ENCODE measurements at places on chromosomes 5 and 9.

DNA sequence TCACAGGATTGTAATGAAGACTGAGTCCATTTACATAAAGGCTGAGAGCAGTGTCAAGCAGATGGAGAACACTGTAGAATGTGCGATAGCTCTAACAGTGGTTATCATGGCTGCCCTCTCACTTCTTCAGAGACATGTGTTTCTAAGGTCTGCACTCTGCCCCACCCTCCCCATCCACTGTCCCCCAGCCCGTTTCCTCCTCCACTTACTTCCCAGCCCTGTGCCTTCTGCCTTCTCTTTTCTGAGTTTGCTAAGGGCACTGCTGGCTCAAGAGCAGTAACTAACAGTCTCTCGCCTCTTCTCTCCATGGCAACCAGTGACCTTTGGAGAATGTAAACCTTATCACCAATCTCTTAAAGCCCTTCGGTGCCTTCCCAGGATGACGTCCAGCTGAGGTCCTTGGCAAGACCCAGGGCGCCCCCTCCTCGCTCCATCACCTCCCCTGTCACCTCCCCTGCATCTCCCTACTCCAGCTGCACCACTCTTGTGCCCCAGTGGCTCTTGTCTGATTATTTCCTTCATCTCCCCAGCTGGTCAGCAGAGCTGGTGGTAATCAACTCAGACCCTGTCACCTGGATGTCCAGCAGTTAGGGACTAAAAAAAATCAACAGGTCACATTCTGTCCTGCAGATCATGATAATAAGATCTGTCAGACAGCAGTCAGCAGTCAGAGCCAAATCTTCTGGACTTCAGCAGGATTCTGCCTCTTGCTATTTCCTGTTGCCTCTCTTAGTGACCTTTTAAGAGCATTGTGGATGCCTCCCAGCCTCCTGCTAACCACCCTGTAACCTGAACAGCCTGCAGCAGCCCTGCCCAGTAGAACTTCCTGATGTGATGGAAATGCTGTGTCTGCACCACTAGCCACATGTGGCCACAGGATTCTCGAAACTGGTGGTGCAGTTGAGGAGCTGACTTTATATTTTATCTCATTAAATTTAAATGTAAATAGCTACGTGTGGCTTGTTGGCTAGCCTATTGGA lies 9.0 kb downstream of the FXN start:
- H3K27me3 ChIP-seq, result no peaks in the 10 kb centered on the region
- H3K4me1 ChIP-seq, result peaks cover 6% of the 10 kb centered on the region
- no peaks in the 10 kb centered on the region for H3K36me3 ChIP-seq
- no peak overlapping the region for H3K4me3 ChIP-seq
- DNase-seq, result peak; percentile 19

GRCh38 chr9:136631038-136632000 lies 31.4 kb upstream of the EGFL7 start:
- DNase-seq, result peak; percentile 80
- H3K27me3 ChIP-seq, result no peaks in the 10 kb centered on the region
- no peaks in the 10 kb centered on the region for H3K36me3 ChIP-seq
- H3K27ac ChIP-seq, result no peak overlapping the region
- no peaks in the 10 kb centered on the region for H3K4me1 ChIP-seq

DNA sequence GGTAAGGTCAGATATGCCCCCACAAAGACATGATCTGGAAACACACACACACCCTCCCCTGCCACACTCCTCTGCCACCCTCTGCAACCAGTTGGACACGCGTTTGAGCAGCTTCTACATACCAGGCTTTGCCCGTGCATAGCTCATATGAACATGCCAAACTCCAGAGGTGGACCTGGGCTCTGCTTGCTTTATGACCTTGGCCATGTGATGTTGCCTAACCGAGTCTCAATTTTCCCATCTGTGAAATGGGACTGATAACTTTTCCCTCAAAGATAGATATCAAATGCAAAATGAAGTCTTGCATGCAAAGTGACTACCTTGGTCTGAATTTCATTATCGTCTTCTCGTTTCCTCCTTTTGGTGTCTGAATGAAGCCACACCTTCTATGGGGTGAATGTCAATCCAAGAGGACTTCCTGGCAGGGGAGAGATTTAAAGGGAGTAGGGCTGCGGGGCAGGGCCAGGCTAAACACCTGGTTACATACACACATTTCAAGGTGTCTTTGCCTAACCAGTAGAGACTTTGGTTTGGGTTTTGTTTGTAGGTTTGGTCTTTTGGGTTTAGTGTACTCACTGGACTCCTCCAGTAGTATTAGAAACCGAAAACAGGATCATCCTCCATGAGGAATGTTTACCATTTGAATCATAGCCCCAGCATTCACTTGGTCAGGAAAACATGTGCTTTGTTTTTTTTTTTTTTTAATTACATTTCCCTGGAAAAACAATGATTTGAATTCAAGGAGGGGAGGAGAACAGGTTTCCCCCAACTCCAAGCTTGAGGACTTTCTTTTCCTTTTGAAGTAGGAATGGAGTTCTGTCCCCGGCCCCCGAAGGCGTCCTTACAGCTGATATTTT lies 63.2 kb downstream of the COL27A1 start:
- peak; percentile 35 for DNase-seq
- H3K4me3 ChIP-seq, result no peak overlapping the region
- peaks cover 9% of the 10 kb centered on the region for H3K4me1 ChIP-seq
- no peaks in the 10 kb centered on the region for H3K36me3 ChIP-seq

DNA sequence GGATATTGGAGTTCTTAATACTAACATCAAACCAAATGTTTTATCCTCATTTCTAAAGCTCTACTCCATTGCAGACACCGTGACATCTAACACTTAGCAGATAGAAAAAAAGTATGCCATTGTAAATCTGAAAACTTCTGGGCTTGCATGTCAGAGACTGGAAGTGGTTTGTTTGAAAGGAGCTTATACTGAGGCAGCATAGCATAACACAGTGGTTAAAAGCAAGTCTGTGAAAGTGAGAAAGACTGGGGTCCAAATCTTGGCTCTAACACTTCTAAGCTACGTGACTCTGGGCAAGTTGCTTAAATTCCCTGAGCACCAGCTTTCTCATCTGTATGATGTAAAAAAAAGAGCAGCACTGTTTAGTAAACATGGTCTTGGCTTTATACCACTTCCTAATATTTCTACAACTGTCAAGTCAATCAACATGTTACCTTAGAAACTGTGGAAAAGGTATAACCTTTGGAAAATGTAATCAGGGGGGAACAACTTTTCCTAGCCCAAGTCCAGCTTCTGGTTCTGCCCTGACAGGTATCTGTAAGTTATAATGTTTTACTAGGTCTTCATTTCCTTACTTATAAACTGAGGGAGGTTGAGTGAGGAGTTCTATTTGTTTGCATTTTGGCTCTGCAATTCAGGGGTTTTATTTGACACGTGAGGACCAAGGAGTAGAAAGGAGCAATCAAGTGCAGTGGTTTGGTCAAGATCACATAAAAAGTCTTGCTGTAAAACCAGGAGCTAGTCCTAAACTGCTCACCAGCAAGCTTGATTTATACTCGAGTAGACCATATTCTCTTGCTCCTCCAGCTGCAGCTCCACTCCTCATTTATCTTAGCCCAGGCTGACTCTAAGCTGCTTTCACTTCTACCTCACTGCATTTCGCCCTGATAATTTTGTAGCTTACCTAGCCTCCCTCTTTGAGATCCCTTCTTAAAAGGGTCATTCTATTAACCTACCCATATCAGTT lies 541.0 kb downstream of the RAB3C start:
- no peak for DNase-seq
- H3K27me3 ChIP-seq, result no peaks in the 10 kb centered on the region
- no peak overlapping the region for H3K4me3 ChIP-seq
- no peaks in the 10 kb centered on the region for H3K36me3 ChIP-seq
- H3K27ac ChIP-seq, result no peak overlapping the region
- peaks cover 34% of the 10 kb centered on the region for H3K4me1 ChIP-seq

DNA sequence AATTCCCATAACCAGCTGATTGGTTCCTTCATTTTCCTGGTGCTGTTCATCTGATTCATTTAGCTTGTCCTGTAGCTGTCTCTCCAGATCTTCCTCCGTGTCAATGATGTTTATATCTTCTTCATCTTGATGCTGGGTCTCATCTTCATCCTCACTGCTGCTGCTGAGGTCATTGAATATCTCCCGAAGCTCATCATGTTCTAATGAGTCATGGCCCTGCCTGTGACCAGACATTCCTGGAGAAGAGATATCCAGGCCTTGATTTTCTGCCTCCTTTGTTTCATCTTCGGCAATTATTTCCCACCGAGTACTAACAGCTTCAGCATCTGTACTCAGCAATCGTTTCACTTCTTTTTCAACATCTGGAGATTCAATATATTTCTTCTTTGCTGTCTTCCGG lies 1.4 kb downstream of the TAF7 start:
- DNase-seq, result peak; percentile 18
- peaks cover 54% of the 10 kb centered on the region for H3K36me3 ChIP-seq
- peak overlapping the region; percentile 78 for H3K4me3 ChIP-seq
- no peaks in the 10 kb centered on the region for H3K27me3 ChIP-seq
- H3K27ac ChIP-seq, result no peak overlapping the region
- H3K4me1 ChIP-seq, result no peaks in the 10 kb centered on the region

DNA sequence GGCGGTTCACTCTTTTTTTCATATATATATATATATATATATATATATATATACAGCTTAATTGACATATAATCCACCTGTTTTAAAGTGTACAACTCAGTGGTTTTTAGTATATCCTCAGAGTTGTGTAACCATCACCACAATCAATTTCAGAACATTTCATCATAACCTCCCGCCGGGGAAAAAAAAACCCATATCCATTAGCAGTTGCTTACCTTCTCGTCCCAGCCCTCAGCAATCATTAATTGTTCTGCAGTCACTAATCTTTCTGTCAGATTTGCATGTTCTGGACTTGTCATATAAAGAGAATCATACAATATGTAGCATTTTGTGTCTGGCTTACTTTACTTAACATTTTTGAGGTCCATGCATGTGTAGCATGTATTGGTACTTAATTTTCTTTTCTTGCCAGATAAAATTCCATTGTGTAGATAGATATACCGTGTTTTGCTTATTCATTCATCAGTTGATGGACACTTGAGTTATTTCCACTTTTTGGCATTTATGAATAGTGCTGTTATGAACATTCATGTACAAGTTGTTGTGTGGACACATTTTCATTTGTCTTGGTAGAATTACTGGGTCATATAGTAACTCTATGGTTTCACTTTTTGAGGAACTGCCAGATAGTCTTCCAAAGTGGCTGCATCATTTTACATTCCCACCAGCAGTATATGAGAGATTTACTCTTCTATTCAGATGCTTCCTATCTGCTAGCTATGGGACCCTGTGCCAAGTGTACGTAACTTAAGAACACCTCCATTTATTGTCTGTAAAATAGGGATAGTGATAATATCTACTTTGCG lies 3.5 kb upstream of the RNF145 start:
- no peak for DNase-seq
- H3K27ac ChIP-seq, result no peak overlapping the region
- no peak overlapping the region for H3K4me3 ChIP-seq
- no peaks in the 10 kb centered on the region for H3K36me3 ChIP-seq

DNA sequence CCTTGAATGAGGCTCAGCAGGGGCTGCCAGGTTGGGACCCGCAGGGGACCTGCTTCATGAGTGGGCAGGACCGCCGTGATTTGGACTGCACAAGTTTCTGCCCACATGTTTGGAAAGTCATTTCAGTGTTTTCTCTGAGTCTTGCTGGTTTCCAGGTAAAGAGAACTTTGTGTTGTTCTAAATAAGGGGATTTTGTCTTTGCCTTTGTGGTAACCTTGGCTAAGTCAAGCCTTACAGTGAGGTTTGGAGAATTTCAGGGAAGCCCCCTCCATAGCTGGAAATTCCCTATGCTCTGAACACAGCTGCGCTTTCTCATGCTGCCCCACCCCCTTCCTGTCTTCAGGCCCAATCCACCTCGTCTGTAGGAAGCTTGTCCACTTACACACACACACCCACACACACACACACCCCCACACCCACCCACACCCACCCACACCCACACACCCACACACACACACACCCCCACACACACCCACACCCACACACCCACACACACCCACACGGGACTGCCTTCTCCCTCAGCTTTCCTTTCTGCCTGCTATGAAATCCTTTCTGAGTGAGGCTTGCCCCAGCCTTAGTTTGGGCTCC lies 270.1 kb downstream of the HSPA4 start:
- no peaks in the 10 kb centered on the region for H3K4me1 ChIP-seq
- H3K4me3 ChIP-seq, result no peak overlapping the region
- no peak overlapping the region for H3K27ac ChIP-seq
- H3K27me3 ChIP-seq, result 0 out of 2 replicates have a peak, but pooled peaks cover 6% of the 10 kb centered on the region

GRCh38 chr9:124537926-124538325 lies 30.7 kb upstream of the NR5A1 start:
- no peak overlapping the region for H3K4me3 ChIP-seq
- no peak overlapping the region for H3K27ac ChIP-seq
- 0 out of 2 replicates have a peak, but pooled peaks cover 5% of the 10 kb centered on the region for H3K4me1 ChIP-seq
- H3K27me3 ChIP-seq, result 0 out of 2 replicates have a peak, but pooled peaks cover 5% of the 10 kb centered on the region
- no peak for DNase-seq

GRCh38 chr9:96117398-96118080 lies 184.4 kb downstream of the HSD17B3 start:
- H3K27me3 ChIP-seq, result peaks cover 19% of the 10 kb centered on the region
- no peak for DNase-seq
- no peaks in the 10 kb centered on the region for H3K4me1 ChIP-seq
- H3K27ac ChIP-seq, result no peak overlapping the region

GRCh38 chr5:69136293-69136692 lies 30.7 kb upstream of the CCNB1 start:
- no peaks in the 10 kb centered on the region for H3K4me1 ChIP-seq
- no peak overlapping the region for H3K4me3 ChIP-seq
- H3K27me3 ChIP-seq, result no peaks in the 10 kb centered on the region
- no peak for DNase-seq

- DNase-seq, result peak; percentile 66
- H3K36me3 ChIP-seq, result no peaks in the 10 kb centered on the region
- peaks cover 48% of the 10 kb centered on the region for H3K4me1 ChIP-seq
- H3K27me3 ChIP-seq, result no peaks in the 10 kb centered on the region
- no peak overlapping the region for H3K4me3 ChIP-seq
Measured at GRCh38 chr5:9713959-9714586, 83.9 kb upstream of the TAS2R1 start.

GRCh38 chr9:27538647-27539046 lies 9.0 kb upstream of the MOB3B start:
- H3K27me3 ChIP-seq, result no peaks in the 10 kb centered on the region
- peaks cover 20% of the 10 kb centered on the region for H3K4me1 ChIP-seq
- no peaks in the 10 kb centered on the region for H3K36me3 ChIP-seq
- H3K4me3 ChIP-seq, result no peak overlapping the region
- DNase-seq, result no peak
- no peak overlapping the region for H3K27ac ChIP-seq

DNA sequence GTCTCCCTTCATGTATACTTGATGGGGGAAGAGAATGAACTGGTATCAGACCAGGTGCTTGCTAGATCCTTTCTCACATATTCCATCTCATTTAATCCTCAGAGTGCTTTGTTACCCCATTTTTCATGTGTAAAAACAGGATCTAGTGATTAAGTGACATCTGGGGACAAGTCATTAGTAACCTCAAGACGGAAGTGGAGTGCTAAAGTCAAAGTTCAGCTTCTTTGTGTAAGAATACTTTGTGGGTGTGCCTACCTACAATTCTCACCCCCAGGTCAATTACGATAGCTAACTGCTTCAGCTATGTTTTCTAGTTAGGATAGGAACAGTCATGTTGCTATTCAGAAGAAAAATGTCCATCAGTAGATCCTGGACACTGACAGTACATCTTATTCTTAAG lies 3.1 kb upstream of the FAM120AOS start:
- no peak overlapping the region for H3K27ac ChIP-seq
- no peak for DNase-seq
- no peaks in the 10 kb centered on the region for H3K27me3 ChIP-seq
- peaks cover 24% of the 10 kb centered on the region for H3K4me1 ChIP-seq
- H3K4me3 ChIP-seq, result no peak overlapping the region

GRCh38 chr5:141915881-141916336 lies 7.8 kb upstream of the DELE1 start:
- H3K27ac ChIP-seq, result no peak overlapping the region
- no peak overlapping the region for H3K4me3 ChIP-seq
- no peaks in the 10 kb centered on the region for H3K36me3 ChIP-seq
- H3K27me3 ChIP-seq, result no peaks in the 10 kb centered on the region
- DNase-seq, result no peak
- peaks cover 6% of the 10 kb centered on the region for H3K4me1 ChIP-seq

Measured in GM23248 (cell line).